ENCODE measurements at places on chromosomes 4 and X.

DNA sequence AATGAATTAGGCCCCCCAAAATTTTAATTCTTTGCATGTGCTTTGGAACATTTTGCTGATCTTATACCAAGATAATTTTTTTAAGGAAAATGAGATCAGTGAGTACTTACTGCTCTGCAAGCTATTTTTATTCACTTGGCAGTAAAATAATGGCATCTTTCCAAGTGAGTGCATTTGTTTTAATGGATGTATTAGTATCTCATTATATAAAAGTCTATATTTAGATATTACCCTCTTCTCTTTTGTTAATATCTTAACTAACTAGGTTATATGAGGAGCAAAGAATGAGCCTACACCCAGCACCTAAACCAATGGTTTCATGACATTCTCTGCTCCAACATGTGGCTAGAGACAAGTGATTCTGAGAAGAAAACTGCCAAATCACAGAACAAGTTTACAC, 21.1 kb upstream of the ARAF start:
- DNase-seq, result no peak

DNA sequence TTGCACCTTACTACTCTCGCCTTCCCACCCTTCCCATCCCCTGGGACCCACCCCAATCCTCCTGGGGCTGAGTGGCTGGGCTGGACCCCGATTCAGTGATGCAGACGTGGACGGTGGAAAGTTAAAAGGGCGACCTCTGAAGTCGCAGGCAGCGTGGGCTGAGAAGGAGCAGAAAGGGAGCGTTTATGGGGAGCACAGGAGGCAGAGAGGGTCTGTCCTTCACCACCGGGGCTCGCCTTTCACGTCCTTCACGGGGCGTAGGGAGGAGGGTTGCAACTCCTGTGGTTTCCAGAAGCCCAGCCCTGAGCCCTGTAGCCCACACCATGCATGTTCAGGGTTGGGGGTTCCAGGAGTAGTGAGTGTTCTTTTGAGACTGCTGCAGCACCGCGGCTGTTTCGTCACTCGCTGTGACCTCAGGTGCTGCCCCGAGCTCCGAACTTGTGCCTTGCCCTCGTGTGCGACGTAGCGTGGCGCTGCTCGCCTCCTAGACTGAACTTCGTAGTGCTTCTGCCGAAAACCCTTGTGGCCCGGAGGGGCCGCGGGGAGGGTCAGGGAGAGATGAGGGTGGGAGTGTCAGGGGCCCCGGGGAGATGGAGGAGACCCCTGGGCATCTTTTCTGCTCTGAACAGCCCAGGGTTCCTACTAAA, 1.6 kb downstream of the NHS start:
- DNase-seq, result no peak

GRCh38 chr4:174598800-174599199, 76.5 kb upstream of the HPGD start:
- DNase-seq, result no peak

DNA sequence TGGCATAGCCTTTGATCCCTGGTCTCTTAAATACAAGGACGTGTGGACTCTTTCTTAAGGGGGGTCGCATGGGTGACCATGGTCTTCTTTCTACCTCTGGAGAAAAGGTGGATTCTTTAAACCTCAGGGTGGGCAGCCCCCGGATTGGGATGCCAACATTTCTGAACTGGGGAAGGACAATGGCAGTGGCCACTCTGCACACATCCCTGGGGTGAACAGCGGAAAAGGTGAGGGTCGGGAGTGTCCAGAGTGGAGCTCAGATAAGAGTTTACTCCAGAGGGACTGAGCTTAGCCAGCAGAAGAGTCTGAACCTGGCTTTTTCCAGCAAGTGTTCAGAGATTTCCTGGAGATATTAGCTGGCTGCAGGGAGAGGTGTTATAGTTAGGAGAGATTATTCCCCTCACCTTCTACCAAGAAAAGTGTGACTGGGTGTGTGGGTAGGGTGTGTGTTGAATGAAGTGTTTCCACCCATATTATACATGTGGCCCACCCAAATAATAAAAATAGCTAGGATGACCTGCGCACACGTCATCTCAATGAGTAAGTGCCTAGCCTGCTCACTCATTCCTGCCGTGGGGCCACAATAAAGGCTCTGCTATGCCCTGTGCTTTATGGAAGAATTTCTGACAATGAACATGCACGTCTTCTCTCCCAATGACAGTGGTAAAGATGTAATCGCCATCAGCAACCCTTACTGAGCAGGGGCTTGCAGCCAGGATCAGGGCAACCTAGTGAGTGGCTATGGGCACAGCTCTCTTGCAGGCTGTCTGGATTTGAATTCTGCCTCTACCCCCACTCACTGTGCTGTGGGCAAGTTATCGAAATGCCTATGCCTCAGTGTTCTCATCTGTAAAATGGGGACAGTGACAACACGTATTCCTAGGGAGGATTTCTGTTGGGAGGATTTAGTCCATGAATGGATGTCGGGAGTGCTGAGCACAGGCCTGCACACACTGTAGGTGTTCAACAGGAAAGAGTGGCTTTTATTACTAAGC, 76.6 kb downstream of the SLC2A9 start:
- no peak for DNase-seq

GRCh38 chrX:15202454-15203177, 67.3 kb downstream of the ASB9 start:
- no peak for DNase-seq

DNA sequence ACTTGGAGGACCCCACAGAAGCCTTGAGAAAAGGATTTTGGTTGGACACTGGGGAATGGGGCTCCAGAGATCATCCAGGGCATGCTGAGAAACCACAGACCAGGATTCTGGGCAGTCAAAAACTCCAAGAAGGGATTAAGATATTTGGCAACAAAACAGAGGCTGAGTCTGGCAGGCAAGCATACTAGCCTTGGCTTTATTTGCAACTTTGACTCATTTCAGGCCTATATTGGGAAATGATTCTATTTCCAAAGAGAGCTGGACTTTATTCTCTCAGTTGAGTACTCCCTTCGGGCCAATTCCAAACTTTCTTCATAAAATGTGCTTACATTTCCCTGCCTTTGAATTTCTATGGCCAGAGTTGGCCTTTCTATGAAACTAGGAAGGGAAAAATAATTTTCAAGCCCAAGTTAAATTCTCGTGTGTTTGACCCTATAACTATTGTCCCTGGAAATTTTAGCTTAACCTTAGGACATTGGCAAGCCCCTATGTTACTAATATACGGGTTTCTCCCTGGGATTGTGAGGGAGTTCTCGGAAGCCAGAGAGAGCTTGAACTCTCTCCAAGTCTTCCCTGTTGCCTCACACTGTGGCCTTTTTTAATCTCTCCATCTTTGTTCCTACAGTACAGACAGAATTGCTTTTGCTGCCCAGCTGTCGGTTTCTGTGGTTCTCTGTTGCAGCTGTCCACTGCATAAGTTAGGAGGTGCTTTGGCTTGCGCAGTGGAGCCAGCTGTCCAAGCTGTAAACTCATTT, 112.6 kb upstream of the FAM9A start:
- no peak for DNase-seq

DNA sequence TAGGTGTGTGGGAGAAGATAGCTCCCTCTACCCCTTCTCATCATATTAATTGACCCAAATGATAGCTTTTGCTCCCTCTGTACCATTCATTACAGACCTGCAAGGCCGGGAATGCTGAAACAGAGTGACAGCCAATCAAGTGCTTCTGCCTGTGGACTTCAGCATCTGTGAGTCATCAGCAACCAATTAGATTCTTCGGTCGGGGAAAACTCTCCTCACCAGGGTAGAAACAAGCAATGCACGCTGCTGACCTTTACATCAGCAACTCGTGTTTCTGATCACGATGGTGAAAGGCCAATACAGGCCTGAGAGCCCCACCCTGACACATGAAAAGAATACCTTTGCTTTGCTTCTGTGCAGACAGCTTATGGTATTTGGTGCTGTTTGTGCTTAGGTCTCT, 347.2 kb upstream of the DDX53 start:
- DNase-seq, result no peak

GRCh38 chr4:76582074-76582816, 147.2 kb downstream of the SHROOM3 start:
- DNase-seq, result no peak

DNA sequence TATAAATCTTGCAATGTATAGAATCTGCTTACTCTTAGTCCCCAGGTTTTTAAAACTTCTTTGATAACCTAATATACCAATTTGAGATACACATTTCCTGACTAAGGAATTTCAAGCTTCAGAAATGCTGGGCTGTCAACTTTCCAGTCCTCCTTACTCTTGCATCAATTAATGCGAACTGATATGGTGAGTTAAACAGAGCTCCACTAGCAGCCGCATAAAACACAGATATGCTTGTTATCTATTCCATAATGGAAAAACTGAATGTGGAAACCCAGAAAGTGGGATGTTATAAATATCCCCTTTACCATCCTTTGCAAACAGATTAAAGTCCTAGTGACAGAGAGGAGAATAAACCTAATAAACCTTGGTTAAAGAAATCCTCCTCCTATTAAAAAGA, 1913.7 kb downstream of the STIM2 start:
- DNase-seq, result no peak

DNA sequence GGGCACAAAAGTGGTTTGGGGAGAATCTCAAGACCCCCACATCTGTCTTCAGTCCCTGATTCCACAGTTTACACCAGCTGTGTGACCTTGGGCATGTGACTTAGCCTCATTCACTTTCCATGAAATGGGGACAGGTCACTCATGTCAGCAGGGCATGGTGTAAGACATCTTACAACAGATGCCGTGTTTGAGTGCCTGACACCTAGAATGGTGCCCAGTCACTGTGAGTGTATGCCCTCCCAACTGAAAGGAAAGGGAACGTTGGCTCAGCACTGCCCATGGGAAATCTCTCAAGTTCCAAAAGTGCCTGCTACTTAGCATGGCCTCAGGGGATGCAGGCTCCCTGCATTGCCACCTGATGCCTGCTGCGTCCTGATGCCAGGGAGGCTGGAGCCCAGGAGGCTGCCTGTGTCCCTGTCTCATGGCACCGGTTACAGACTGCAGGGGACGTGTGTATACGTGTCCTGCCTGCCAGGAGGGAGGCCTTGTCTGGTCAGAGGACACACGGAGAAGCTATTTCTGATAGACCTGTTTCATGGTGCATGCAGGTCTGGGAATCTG, 32.2 kb downstream of the RNF4 start:
- DNase-seq, result no peak

DNA sequence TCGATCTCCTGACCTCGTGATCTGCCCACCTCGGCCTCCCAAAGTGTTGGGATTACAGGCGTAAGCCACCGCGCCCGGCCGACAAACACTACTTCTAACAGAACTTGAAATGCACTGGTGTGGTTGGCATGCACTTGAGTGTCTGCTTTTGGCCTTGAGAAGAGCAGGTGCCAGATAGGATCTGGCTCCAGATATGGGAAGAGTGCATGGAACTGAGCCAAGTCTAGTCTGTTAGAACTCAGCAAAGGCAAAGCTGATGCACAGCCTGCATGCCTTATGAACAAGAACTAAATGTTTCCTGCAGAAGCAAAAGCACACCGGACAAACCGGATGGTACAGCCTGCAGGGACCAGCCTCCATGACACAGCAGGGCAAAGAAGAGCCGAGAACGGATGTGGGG, 35.1 kb upstream of the TBL1X start:
- no peak for DNase-seq

GRCh38 chr4:13633671-13634070, 6.1 kb upstream of the BOD1L1 start:
- DNase-seq, result no peak

DNA sequence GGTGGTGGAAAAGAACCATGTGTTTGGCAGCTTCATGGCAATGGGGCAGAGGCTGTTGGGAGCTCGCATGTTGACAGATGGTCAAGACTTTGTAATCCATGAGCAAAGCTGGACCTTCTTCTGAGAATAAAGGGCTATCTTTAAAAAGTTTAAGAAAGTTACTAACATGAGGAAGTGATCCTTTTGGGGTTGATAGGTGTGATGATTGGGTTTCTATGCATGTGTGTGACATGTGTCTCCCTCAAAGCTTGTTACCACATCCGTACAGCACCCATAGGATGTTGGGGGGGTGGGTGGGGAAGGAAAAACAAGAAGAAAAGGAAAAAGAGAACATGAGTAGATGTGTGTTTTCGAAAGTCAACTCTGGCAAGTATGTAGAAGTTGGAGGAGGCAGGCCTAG, 123.0 kb upstream of the TLR3 start:
- DNase-seq, result no peak

All from thoracic aorta (tissue), 2 donors.